Activated T-helper 2 cell treated with anti-CD3 and anti-CD28 coated beads, Interferon-gamma antibody, Interleukin-2, Interleukin-4, amounts not matched to agents 10 μg/mL and 5 μg/mL and 100 μg/mL, durations not matched to agents 14 hours and 24 hours and 36 hours (primary cell): ENCODE measurements at places on chromosomes 2 and 18. TPM values are rescaled to one million over a fixed set of nuclear protein-coding genes. Genes with fewer than 3 reads are reported as not detected.
A peak's percentile ranks its signal among the peaks of the same experiment; 100 is the strongest.

The DSG2 gene
- total RNA-seq: 1.4 and 1.7 TPM in 2 replicates

The ASNSD1 gene
- 52.0 and 52.7 TPM in 2 replicates for total RNA-seq

The PSMA8 gene
- total RNA-seq: 1.2 and 1.4 TPM in 2 replicates

The SLC38A11 gene
- total RNA-seq: not detected in 2 replicates

The CGREF1 gene
- total RNA-seq: 8.1 and 9.0 TPM in 2 replicates

The WNT6 gene
- not detected in 2 replicates for total RNA-seq

The SCYGR4 gene
- not detected in 2 replicates for total RNA-seq

The ANKRD30B gene
- not detected in 2 replicates for total RNA-seq

The SERPINB10 gene
- total RNA-seq: not detected in 2 replicates

The ARHGEF4 gene
- 0.11 and 0.30 TPM in 2 replicates for total RNA-seq

The THSD7B gene
- not detected in 2 replicates for total RNA-seq

GRCh38 chr18:74918276-74918790 is 290.6 kb downstream of the PTGR3 start:
- H3K4me1 ChIP-seq: no peaks in the 10 kb centered on the region
- H3K27ac ChIP-seq: no peak overlapping the region
- DNase-seq: no peak

DNA sequence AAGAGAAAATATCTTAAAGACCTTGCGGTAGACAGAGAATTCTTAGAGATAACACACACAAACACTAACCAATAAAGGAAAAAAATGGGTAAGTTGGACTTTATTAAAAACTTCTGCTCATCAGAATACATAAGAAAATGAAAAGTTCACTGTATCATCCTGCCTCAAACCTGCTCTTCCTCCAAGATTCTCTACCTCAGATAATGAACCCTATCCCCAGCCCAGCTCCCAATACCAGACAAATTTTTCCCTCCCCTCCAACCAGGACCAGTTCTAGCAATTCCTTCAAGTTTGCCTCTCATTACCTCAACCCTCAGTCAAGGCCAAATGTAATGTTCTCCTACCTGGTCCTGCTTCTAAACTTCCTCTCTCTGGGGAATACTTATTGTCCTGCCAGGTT is 79.4 kb downstream of the DNMT3A start:
- peaks cover 43% of the 10 kb centered on the region for H3K36me3 ChIP-seq
- H3K4me1 ChIP-seq: peaks cover 6% of the 10 kb centered on the region
- no peak for DNase-seq

- H3K27ac ChIP-seq: no peak overlapping the region
- H3K4me1 ChIP-seq: peaks cover 23% of the 10 kb centered on the region
- no peaks in the 10 kb centered on the region for H3K27me3 ChIP-seq
- no peak for DNase-seq
These were observed 22.7 kb downstream of the INSIG2 start for GRCh38 chr2:118110991-118111390.

- no peaks in the 10 kb centered on the region for H3K36me3 ChIP-seq
- H3K27ac ChIP-seq: no peak overlapping the region
- peaks cover 2% of the 10 kb centered on the region for H3K27me3 ChIP-seq
- no peak overlapping the region for H3K4me3 ChIP-seq
- H3K4me1 ChIP-seq: peaks cover 1% of the 10 kb centered on the region
These were observed 68.4 kb downstream of the COL5A2 start for GRCh38 chr2:189111063-189111715.

- no peak for DNase-seq
- H3K4me1 ChIP-seq: peaks cover 42% of the 10 kb centered on the region
- H3K36me3 ChIP-seq: peaks cover 81% of the 10 kb centered on the region
- no peaks in the 10 kb centered on the region for H3K27me3 ChIP-seq
These were observed 46.4 kb downstream of the UXS1 start for GRCh38 chr2:106147665-106148064.

GRCh38 chr18:3139406-3139805 is 80.4 kb downstream of the MYOM1 start:
- peaks cover 1% of the 10 kb centered on the region for H3K27me3 ChIP-seq
- DNase-seq: no peak
- no peaks in the 10 kb centered on the region for H3K4me1 ChIP-seq
- H3K4me3 ChIP-seq: no peak overlapping the region

DNA sequence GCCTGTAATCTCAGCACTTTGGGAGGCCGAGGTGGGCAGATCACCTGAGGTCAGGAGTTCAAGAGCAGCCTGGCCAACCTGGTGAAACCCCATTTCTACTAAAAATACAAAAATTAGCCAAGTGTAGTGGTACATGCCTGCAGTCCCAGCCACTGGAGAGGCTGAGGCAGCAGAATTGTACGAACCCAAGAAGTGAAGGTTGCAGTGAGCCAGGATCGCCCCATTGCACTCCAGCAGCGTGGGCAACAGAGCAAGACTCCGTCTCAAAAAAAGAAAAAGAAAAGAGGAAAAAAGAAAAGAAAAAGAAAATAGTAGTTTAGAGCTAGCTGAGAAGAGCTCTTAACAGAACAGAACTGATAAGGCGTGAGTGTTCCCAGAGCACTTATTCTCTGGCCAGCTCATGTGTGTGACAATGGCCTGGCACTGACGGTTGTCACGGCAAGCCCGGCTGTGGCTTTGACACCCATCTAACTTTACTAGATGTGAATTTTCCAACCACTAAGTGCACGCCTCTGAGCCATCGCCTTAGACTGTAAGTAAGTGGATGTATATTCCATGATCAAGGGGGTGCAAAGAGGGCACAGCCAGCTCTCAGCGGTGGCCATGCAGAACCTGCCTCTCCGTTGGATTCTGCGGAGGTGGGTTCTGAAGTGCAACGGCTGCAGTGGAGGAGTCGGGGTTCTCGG is 80.0 kb downstream of the ZNF516 start:
- no peak for DNase-seq
- H3K36me3 ChIP-seq: no peaks in the 10 kb centered on the region
- no peak overlapping the region for H3K27ac ChIP-seq
- peaks cover 7% of the 10 kb centered on the region for H3K27me3 ChIP-seq
- H3K4me1 ChIP-seq: peaks cover 11% of the 10 kb centered on the region

DNA sequence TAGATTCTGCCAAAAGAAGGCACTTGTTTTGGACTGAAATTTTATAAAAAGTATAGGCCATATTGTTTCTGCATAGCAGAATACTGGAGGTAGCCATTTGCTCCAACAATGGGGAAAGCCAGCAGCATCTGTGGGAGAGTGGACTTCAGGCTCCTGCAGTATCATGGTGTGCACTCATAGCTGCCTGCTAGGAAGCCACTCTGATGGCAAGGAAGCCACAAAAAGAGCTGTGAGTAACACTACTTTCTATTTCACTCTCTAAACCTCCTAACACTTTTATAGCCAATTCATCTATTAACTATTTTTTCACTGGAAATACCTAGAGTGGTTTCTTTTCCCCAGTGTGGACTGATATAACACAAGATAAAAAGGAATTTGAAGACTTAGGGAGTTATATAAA is 144.4 kb upstream of the KCNJ3 start:
- H3K27me3 ChIP-seq: no peaks in the 10 kb centered on the region
- no peak overlapping the region for H3K27ac ChIP-seq
- DNase-seq: no peak
- H3K4me1 ChIP-seq: no peaks in the 10 kb centered on the region
- H3K36me3 ChIP-seq: no peaks in the 10 kb centered on the region

DNA sequence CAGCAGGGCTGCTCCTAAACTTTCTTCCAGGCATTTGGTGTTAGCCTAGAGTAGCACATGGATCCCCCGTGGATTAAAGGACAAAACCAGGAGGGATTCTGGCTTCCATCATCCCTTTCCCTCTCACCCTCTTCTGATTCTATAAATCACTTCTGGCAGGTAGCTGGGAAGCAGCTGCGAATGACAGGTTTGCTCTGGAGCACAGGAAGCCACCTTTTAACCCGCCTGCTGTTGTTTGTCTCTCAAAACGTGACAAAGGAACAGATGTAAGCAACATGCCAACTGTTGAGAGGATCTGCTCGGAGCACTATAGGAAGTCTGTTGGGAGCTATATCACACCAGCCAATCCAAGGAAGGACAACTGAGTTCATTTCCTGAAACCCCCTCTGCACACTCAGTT is 101.9 kb downstream of the ACTR2 start:
- no peaks in the 10 kb centered on the region for H3K27me3 ChIP-seq
- H3K36me3 ChIP-seq: peaks cover 7% of the 10 kb centered on the region
- DNase-seq: no peak
- H3K4me1 ChIP-seq: no peaks in the 10 kb centered on the region
- no peak overlapping the region for H3K27ac ChIP-seq
- H3K4me3 ChIP-seq: no peak overlapping the region

GRCh38 chr2:222427646-222428301 is 3.4 kb downstream of the SGPP2 start:
- H3K4me3 ChIP-seq: no peak overlapping the region
- DNase-seq: no peak
- peaks cover 15% of the 10 kb centered on the region for H3K27me3 ChIP-seq
- peak overlapping the region; percentile 61 for H3K27ac ChIP-seq

DNA sequence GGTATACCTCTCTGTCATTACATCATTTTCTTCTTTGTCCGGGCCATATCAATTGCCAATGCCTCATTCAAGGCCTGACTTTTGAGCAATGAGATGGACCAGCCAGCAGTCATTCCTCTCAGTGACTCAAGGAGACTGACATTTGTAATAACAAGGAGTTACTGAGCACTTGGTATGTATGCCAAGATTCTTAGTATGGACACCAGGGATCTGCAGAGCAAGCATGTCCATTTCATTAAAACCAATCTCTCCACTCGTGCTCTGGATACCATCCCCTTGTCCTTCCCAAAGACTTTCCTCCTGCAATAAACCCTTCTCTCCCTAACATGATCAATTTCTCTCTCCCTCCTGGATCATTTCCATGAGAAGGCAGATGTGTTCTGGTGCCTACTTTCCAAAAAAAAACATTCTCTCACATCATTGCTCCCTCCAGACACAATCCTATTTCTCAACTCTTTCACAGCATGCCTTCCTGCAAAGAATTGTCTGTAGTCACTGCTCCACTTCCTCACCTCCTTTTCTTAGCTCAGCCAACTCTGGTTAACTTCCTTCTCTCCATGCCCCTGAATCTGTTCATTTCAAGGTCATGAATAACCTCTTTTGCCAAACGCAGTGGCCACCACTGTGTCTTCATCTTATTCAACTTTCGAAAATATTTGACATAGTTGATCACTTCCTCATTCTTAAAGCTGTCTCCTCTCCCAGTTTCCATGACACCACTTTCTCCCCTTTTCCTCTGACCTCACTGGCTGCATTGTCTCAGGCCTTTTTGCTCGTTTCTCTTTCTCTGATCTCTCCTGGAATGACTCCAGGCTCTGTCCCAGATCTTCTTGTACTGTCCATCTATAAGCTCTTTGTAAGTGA is 102.8 kb upstream of the CYP1B1 start:
- H3K27ac ChIP-seq: no peak overlapping the region
- H3K4me3 ChIP-seq: no peak overlapping the region
- no peaks in the 10 kb centered on the region for H3K36me3 ChIP-seq

DNA sequence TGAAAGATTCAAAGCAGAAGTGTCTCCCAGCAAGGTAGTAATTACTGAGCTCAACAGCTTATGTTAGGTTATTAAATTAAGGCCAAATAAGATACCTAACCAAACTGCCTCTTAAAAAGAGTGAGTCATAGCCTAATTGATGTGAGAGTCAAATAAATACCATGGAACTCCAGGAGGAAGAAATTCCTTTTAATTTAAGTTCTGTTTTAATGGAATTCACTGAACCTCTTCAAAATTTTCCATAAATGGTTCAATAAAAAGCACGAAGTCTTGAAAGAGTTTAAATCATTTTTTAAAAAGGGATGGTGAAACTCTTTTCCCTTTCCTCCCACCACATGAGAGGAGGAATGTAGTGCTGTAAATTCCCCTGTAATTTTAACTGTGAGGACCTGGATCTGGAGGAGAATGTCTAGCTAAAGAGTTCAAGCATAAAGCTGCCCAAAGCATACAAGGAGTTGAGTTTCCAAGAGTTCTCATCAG is 180.8 kb upstream of the MMADHC start:
- DNase-seq: no peak
- no peak overlapping the region for H3K4me3 ChIP-seq
- no peak overlapping the region for H3K27ac ChIP-seq
- no peaks in the 10 kb centered on the region for H3K4me1 ChIP-seq

GRCh38 chr2:9991829-9992273 is 40.4 kb downstream of the GRHL1 start:
- DNase-seq: no peak
- no peak overlapping the region for H3K4me3 ChIP-seq

GRCh38 chr18:29034113-29034856 is 857.4 kb upstream of the CDH2 start:
- H3K27me3 ChIP-seq: no peaks in the 10 kb centered on the region
- no peak overlapping the region for H3K27ac ChIP-seq
- no peaks in the 10 kb centered on the region for H3K36me3 ChIP-seq
- no peaks in the 10 kb centered on the region for H3K4me1 ChIP-seq
- no peak for DNase-seq
- H3K4me3 ChIP-seq: no peak overlapping the region

DNA sequence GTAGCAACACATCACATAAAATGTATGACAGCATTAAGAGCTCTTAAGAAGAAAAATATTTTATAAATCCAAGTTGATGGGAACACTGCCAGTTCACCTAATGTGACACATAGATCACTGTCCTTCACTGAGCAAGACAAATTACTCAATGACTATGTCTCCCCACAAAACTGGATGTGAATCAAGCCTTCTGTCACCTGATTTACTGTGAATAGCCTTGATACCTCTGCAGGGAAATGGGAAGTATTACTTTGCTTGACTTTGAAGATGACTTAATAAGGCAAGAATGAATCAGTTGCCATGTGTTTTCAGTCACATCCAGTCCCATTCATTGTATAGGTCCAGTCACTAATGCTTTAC is 94.6 kb downstream of the NYAP2 start:
- no peaks in the 10 kb centered on the region for H3K36me3 ChIP-seq
- no peaks in the 10 kb centered on the region for H3K4me1 ChIP-seq
- no peak overlapping the region for H3K27ac ChIP-seq
- no peak for DNase-seq
- no peak overlapping the region for H3K4me3 ChIP-seq

DNA sequence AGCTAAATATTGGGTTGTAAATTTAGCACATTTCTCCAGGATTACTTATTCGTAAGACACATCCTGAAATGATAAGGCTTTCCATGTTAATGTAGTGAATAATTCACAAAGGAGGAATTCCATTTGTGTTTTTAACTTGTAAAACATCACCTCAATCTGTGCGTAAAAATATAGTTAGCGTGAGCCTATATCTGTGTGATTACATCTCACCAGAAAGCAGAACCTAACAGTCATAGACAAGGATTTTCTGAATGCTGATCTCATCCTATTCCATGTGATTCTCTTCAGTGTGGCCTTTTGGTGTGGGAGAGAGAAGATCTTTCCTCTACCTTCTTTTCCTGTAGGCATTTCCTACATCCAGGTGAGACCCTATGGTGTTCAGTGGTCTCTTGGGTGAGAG is 263.2 kb upstream of the RASGRP3 start:
- H3K27me3 ChIP-seq: peaks cover 1% of the 10 kb centered on the region
- H3K27ac ChIP-seq: no peak overlapping the region
- H3K36me3 ChIP-seq: no peaks in the 10 kb centered on the region

- no peak overlapping the region for H3K27ac ChIP-seq
- no peaks in the 10 kb centered on the region for H3K36me3 ChIP-seq
- no peak for DNase-seq
- no peaks in the 10 kb centered on the region for H3K27me3 ChIP-seq
- no peak overlapping the region for H3K4me3 ChIP-seq
- no peaks in the 10 kb centered on the region for H3K4me1 ChIP-seq
These were observed 62.3 kb upstream of the FSIP2 start for GRCh38 chr2:185676316-185676715.
